Peyer's patch (tissue), 4 donors: ENCODE measurements at places on chromosomes 5 and 9.
A peak's percentile ranks its signal among the peaks of the same experiment; 100 is the strongest.

GRCh38 chr9:86259557-86259956 lies at the start of gene C9orf153:
Gene C9orf153 (minus strand): TSS chr9:86259657. CDS start chr9:86229603, 30,054 bp downstream.
- no peak for DNase-seq

DNA sequence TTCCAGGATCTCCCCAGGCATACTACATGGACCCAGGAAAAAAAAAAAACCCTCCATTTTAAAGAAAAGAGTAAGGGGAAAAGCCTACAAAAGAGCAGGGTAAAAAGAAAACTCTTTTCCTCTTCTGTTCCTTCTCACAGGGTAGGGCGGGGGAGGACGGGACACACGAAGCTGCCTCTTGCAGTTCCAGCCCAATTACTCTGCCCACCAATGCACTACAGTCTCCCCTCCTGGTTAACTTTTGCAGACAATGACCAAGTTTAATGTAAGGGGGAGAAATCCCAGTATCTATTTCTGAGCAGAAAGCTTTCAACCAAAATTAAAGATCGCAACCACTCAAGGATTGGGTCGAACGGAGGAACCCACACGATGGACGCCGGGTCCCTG lies 1.3 kb downstream of the BRD3 start:
- DNase-seq: peak; percentile 35

GRCh38 chr5:148915224-148915817 lies 88.9 kb downstream of the ADRB2 start:
- DNase-seq: no peak

GRCh38 chr9:127203681-127204327 lies 60.8 kb upstream of the GARNL3 start:
- DNase-seq: no peak

DNA sequence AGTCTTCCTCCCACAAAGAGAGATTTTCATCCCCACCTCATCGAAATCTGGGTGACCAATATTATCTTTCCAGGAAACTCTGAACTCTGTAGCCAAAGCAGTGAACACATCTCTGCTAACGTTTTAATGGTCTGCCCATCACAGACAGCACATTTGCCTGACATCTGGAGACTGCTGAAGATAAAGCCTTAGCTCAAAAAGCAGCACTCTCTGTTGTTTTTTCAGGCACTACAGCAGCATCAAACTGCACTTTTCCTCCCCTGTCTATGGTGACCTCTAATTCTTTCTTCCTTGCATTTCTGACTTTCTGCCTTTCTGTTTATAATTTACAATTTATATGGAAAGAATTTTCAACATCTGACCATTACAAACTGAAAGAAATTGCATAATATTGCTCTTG lies 66.8 kb downstream of the RAB3C start:
- DNase-seq: no peak

GRCh38 chr5:1908931-1909330 lies 26.2 kb upstream of the IRX4 start:
- DNase-seq: no peak

DNA sequence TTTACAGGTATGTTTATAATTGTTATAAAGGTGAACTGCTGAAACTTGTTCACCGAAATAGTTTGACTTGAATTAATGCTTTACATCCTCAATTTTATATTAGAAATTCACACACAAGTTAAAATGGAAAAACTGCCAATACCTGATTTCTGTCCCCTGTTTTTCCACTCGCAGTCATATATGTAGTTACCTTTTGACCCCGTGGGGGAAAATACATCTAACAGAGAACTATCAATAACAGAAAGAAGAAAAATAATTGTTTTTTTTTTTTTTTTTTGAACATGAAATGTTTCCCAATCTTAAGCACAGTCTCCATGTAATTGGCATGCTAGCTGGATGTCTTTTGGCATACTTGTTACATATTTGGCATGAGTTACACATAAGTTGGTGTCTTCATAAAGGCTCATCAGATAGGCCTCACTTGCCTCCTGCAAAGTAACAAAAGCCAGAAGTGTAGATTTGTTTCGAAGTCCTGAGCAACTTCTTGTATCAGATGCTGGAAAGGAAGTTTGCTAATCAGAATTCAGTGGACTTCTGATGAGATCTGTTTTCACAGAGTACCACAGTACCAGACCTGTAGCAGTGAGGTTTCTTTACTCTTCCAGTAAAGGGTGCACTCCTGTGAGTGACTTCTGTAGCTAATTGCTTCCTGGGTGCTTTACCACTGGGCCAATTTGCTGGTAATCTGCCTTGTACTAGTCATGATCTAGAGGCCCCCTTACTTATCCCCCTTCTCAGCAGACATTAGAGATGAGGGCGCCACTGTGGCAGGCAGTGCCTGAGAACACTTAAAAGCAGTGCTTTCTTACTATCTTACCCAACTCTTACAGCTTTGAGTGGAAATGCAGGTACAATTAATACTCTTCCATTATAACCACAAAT lies 36.2 kb upstream of the CXXC5 start:
- DNase-seq: no peak
